C1 segment of cervical spinal cord (tissue), 14 donors: ENCODE measurements at places on chromosomes 4 and X.
A peak's percentile ranks its signal among the peaks of the same experiment; 100 is the strongest.

- DNase-seq = no peak
These were observed 7.3 kb downstream of the NOCT start for GRCh38 chr4:139022835-139023234.

GRCh38 chr4:89158884-89159503 lies 47.7 kb downstream of the TIGD2 start:
- no peak for DNase-seq

DNA sequence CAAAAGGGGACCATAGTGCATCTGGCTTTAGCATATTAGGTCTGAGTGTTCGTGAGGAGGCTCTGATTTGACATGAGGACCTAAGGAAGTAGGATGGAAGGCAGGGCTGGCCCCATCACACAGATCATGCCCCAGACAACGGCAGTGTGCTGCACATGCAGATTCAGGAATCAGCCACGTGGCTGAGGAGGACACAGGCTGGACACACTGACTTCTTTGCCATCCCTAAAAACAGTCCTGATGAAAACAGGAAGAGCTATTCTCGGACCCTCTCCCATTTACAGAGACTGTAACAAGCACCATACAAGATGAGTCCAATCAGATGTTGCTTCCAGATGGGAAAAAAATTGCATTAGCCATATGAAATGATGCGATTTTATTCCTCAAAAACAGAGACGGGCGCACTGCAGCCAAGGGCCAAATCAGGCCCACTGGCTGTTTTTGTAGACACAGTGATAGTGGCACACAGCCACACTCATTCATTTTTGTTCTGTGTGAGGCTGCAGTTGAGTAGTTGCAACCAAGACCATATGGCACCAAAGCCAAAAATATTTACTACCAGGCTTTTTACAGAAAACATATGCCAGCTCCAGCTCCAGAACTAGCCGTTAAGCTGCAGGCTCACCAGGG lies 41.0 kb downstream of the ACSL1 start:
- no peak for DNase-seq

- no peak for DNase-seq
These were observed 93.3 kb downstream of the HMX1 start for GRCh38 chr4:8778291-8778690.

GRCh38 chr4:121677524-121677923 lies 19.3 kb downstream of the ANXA5 start:
- no peak for DNase-seq

DNA sequence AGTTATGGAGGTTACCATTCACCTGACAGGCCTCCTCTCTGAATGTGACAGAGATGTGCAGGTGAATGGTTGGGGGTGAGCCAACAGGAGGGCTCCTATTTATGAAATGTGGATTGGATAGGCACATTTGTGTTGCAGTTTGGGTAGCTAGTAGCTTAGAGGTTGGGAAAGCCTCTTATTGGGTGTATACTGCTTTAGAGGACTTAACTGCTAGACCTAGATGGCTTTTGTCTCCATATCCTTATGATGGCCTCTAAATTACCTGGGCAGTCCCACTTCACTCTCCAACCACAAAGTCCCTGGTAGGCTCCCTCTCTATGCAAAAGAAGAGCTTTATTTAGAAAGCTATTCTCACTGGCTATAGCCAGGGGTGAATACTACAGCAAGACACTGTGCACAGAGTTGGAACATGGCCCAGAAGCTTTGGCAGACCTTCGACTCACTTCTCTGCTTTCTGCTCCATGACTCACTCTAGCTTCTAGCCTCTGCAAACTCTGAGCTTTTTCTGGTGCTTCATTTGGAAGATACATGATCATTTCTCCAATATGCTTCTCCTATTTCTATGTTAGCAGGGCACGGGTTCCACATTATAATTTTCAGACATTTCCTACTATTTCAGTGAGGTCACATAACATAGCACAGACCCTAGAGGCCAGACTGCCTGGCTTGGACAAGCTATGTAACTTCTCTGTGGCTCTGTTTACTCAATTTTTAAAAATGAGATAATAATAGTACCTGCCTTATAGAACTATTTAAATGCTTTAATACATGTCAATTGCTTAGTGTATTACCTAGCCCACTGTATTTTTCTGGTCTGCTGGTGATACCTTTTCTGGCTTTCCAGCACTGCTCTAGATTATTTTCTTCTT lies 6.0 kb upstream of the VGLL1 start:
- DNase-seq = peak; percentile 1

DNA sequence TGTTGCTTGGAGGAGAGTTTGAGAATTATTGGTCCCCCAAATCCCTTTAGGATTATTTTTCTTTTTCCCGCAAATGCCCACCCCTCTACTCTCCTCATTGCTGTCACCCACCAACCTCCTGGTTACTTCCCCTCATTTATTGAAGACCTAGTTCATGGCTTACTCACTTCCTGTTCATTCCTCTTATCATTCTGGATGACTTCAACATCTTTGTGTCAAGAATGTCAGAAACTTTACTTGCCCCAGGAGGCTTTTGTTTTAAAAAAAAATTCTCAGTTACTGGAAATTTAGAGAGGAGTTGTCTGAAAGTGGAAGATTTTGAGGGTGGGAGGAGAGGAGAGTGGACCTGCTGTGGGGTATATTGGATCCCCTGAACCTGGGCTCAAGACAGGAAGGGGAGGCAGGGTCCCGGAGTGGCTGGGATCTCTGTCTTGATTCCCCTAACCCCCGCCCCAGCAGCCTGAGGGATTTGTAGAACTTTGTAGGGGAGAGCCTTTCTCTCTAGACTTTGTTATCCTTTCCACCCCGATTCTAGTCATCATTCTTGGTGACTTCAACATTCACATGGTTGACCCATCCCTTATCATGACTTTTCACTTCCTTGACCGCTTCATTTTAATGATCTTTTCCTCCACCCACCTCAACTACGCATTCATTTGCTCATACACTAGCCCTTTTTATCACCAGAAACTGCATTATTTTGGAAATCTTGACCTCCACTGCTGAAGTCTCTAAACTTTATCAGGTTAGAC lies 69.9 kb upstream of the ESX1 start:
- no peak for DNase-seq

- DNase-seq = no peak
These were observed 260.5 kb upstream of the IGFBP7 start for GRCh38 chr4:57370691-57371090.

GRCh38 chr4:88457307-88458103 lies 586 bp downstream of the HERC5 start:
- DNase-seq = peak; percentile 52

- DNase-seq = no peak
These were observed 90.3 kb downstream of the DHRSX start for GRCh38 chrX:2410279-2411020.

- no peak for DNase-seq
These were observed 22.8 kb upstream of the PDE6B start for GRCh38 chr4:602559-602942.

DNA sequence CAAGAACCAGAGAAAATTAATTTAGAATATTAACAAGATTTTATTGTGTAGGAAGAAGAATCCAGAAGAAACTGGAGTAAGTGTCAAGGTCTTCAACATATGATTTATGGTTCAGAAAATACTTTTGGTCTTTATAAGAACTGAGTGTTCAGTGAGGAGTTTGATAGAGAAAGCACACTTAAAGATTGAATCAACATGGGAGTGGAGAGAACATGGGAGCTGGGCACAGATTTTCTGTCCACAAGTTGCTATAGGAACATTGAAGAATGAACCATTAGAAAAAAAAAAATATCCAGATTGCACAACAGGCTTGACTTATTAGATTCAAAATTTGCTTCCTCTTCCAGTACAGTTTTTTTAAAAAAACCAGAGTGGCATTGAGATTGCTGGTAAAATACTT lies 601.2 kb upstream of the GNPDA2 start:
- no peak for DNase-seq

- no peak for DNase-seq
These were observed 306.2 kb downstream of the INPP4B start for GRCh38 chr4:142539796-142540482.

- no peak for DNase-seq
These were observed 365.5 kb downstream of the GBA3 start for GRCh38 chr4:23058165-23058776.

DNA sequence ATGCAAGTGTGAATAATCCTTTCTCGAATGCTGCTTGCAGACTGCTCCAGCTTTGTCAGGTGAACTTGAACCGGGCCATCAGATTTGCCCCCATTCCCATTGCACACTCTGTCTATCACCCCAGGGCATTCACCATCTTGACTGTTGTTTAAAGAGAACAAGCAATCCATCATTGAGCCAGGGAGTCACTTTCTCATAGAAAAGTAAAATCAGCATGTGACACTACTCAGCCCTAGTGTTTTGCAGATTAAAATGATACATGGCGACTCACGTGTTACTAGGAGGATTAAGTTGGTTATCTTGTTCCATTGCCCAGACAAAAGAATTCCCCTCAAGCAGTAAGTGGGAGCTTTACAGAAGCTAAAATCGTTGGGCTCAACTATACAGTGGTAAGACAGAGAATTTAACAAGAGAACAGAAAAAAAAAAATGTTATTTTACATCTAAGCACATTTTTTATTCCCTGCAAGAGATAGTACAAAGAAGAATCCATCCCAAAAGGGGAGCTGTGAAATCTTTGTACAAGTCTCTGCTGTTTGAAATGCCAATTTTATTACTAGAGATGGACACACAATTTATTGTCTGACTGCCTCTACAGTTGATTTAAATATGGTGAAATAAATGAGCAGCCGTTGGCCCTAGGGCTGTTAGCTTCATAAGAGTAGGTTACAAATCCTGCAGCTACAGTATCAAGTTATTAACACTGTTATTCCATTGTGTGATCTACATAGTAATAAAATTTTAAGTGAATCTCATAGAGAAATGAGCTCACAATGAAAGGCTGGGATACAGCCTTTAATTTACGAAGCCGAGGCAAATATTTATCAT lies 67.5 kb downstream of the NEUROG2 start:
- DNase-seq = no peak

GRCh38 chr4:168832763-168833575 lies 177.1 kb downstream of the CBR4 start:
- DNase-seq = peak; percentile 27

GRCh38 chr4:15100994-15101695 lies 98.9 kb downstream of the CPEB2 start:
- peak; percentile 18 for DNase-seq

DNA sequence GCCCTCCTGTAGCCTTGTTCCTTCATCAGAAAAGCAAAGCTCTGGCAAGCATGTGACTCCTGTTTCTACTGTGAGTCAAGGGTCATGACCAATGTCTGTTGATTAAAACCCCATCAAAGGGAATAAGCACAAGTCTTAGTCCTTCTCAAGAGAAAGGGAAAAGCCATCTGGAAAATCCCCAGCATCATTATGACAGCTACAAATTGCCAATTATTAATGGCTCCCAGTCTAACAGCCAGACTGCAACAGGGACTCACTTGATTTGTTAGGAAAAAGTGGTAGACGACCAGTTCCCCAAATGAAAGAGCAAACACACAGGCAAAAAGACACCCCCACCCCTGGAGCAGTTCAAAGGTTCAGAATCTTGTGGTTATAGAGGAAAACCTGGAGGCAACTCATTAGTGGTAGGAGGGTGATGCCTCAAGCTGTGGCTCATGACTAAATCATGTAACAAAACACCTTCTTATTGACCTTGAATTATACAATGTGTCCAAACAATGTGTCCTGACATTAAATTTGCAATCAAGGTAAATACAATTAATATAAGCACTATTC lies 315.7 kb downstream of the HNRNPD start:
- DNase-seq = no peak

DNA sequence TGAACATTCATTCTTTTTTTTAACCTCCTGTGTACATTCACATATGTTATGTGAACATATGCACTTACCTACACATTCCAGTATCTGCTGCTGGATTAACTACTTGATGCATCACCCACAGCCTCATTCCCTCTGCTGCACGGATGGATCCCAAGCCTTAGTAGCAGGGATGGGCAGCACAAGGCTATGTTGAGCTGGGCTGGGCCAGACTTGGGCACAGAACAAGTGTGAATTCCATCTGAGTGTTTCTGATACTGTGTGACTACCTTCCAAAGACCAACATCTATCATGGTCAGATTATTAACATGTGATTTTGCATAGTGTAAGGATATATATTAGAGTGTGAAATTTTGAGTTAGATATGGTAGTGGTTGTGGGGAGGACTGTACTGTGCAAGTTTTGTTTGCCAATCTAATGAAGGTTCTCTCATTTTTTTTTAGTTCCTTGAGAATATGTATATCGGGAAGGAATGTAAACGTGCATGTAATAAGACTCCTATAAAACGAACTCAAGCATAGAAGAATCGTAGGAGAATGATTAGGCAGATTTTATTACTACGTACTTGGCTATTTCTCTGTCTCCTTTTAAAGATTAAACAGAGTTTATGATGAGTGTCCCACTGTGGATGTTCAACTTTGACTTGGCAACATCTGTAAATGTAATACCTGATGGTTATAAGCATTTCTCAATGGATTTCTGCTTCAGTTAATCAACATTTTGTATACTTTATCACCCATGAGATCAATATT lies 23.4 kb upstream of the STBD1 start:
- no peak for DNase-seq

DNA sequence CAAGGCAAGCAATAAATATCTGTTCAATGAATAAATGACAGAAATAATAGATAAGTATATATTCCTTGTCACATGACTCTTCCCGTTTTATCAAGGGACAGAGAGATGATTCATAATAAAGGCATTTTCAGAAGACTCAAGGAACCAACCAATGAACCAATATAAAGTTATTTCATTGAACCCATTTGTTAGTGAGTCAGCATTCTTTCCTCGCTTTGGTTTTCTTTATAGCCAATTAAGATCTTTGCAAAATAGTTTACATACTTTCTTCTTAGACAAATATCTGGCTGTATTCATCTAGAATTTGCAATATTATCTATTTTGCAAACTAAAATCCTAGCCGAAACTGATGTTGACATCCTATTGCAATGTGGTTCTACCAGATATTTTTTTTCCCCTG lies 269.4 kb downstream of the IL15 start:
- DNase-seq = no peak

- no peak for DNase-seq
These were observed 796.8 kb downstream of the NLGN4X start for GRCh38 chrX:5431823-5432222.

- DNase-seq = no peak
These were observed 33.2 kb upstream of the MID1IP1 start for GRCh38 chrX:38768079-38768478.

DNA sequence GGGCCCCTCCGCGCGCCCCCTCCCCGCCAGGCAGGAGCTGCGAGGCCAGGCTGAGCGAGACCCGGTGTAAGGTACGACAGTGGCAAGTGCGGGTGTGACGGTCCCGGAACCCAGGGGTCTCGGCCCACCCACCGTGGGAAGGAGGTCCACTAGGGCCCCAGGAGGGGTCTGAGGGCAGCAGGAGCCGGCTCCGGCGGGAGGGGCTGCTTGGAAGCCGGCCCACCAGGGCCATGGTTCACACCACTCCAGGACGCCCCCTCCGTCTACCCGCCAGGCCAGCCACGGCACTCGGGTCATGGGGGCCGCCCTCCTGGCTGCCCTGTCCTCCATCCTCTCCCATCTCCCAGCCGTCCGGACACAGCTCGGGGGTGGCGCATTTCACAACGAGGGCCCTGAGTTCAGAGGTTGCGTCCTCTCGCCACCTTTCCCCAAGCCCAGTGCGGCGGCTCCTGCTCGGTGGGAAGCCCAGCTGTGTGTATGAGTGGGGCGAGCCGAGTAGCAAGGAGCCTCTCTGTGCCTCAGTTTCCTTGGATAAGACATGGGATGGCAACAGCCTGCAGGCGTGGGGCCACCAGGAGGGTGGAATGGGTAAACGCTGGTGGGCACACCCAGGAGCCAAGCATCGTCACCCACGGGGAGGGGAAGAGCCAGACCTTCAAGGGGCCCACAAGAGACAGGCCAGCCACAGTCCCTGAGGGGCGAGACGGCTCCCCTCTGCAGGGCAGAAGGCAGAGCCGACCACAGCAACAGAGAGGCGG lies 81.3 kb downstream of the FAM53A start:
- DNase-seq = no peak

GRCh38 chr4:88731381-88731780 lies 33.8 kb upstream of the NAP1L5 start:
- no peak for DNase-seq
